Stimulated activated CD8-positive, alpha-beta memory T cell treated with anti-CD3 and anti-CD28 coated beads, Interleukin-2, amount 100 ng/mL, for 48 hours (primary cell): ENCODE measurements at places on chromosomes 7 and 10.

DNA sequence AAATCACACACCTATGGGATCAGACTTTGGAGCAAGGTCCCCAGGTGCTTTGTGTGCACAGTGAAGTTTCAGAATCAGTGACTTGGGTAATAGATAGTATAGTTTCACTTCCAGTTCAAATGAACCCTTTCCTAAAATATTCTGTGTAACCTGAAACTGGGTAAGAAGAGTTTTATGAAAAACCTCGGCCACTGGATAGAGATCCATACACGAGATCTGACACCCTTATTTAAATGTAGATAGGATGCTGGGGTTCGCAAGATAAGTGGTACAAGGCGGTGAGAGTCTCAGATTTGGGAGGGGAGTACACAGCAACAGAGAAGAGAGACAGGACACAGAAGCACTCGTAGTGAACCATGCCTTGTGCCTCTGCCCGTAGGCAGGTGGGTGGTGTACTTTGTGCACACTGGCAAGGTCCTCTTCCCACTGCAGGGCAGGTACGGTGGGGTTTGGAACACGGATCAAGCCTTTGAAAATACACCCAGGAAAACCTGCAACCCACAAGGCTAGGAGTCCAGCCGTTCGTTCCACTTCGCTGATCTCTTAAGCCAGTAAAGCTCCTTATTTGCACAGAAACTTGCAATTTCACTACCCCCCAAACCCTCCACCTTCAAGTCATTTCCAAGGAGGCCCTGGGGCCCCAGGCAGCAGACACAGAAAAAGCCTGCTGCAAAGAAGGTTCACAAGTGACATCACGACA lies 162.8 kb downstream of the USP6NL start:
- no peak for DNase-seq

DNA sequence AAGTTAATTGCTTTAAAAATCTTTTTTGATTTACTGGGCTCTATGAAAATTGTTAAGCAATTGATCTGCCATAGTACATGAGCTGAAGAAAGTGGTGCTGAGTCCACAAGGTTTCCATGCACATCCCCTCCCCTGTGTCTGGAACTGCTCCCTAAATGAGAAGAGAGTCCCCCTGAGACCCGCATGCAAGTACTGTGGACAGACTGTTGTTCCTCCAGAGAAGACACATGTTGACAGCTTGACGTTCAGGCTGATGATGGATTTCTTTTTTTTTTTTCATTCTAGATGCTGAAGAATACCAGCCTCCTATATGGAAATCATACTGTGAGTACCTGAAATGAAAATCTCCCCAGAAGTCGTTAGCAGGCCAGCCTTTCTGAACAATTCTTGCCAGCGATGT lies 159.8 kb downstream of the CHN2 start:
- no peak for DNase-seq

- DNase-seq: no peak
These were observed 255.5 kb upstream of the AOAH start for GRCh38 chr7:36979810-36980248.

DNA sequence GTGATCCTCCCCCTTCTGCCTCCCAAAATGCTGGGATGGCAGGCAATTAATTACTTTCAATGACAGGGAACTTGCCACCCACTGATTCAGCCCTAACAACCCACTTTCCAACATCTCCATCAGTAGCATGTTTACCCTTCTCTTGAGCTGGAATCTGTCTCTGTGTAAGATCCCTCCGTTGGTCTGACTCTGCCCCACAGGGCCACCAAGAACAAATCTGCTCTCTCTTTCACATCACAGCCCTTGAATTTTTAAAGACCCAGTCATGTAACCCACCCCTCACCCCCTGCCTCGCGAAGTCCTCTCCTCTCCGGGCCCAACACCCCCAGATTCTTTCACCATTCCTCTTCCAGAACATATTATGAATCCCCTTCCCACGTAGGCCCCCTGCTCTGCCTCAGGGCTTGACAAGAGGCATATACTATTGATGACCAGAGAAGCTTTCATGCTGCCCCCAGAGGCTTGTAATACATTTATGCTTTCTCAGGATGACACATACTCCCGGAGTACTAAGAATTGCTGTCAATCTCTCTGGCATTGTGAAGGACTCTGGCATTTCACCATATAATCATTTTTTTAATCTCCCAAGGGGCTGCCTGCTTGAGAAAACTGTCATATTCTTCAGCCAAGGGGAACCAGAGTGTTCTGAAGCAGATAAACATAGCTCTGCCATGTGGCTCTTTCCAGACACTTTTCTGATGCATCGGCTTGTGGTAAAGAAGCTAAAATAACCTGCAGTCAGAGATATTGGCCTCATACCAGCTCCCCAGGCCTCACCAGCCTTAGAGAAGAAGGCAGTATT lies 179.2 kb upstream of the AUTS2 start:
- no peak for DNase-seq

GRCh38 chr10:28180654-28181053 lies 122.2 kb downstream of the MPP7 start:
- no peak for DNase-seq

DNA sequence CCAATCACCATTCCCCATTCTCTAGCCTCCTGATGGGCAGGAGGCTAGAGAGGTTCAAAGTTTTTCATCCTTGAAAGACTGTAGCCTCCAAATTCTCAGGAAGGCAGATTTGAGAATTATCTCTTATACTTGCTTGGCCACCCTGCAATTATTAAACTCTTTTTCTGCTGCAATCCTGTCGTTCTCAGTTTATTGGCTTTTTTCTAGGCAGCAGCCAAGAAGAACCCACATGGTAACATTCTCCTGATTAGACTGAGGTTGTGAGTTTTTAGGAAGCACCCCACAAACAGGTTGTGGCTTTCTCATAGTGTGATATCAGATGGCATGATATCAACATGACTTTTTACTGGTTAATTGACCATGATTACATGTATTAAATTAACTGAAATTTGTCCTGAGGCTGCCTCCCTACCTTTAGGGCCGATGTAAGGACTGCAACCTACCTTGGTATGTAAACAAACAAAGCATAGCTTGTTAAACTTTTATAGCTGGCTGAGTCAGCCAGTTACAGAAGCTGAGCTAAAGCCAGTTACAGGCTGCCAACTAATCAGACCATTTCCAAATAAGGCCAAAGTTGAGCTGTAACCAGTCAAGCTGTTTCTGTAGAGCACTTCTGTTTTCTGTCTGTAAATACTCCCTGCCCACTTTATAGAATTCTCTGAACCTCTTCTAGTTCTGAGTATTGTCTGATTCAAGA lies 3.2 kb upstream of the ZNF248 start:
- DNase-seq: no peak

- DNase-seq: no peak
These were observed 77.9 kb downstream of the HERPUD2 start for GRCh38 chr7:35617041-35617440.

DNA sequence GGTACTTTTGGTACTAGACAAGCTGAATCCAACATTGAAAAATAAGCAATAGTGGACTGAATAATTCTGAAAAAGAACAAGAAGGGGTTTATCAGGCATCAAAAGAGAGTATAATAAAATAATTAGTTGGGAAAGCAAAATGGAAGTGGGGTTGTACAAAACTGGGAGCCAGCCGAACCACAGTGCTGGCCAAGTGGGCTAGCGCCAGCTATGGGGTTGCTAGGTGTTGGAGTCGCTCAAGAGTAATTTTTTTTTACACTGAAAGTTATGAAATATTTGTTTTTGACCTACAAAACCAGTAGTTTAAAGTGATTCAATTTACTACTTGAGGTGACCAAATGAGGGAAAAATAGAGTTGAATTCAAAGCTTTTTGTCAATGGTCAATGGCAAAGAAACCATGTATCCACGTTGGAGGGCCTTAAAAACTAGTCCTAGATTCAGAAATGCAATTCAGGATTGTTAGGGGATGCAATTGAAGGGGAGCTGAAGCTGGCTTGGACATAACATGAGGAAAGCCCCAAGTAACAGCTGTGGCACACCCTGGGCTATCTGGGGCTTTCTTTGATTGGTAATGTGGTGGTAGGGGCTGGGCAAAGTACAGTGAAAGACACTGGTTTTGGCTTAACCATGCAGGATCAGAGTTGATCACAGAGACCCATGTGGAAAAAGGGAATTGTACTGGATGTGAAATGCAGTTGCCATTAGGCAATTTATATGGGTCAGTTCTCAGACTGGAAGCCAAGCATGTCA lies 28.3 kb upstream of the MSMB start:
- DNase-seq: no peak

DNA sequence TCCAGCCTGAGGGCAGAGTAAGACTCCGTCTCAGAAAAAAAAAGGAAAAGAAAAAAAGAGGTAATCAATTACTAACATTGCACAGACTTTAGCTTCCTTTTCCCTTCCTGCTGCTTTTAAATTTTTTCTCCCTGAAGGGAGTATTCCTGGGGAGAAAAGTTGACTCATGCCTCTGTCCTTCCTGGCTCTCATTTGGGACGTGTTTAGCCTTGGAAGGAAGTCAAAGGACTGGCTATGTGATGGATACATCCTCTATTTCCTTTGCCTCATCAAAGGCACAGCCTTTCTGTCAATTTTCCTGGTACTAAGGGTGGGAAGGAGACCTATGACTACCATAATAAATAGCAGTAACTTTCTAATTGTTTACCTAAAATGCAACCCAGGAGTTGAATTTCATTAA lies 77.6 kb downstream of the ITGA8 start:
- no peak for DNase-seq
